Activated T-helper 1 cell treated with Interleukin-2 at 50 U/mL for 16 hours (primary cell): ENCODE measurements at places on chromosomes 2 and 18.
A peak's percentile ranks its signal among the peaks of the same experiment; 100 is the strongest.

DNA sequence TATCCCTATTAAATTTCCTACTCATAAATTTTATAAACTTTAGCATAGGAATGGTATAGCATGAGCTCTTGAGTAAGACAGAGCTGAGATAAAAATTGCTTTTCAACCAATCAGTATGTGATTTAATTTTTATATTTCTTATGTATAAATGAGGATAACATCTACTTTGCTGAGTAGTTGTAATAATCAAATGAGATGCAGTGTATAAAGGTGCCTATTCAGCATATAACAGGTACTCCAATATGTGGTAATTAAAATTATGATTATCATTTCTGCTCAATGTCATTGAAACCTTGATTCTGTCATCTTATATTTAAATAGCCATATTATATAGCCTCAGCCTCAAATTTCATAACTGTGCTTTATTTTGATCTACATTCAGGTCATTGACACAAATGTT, 700.4 kb upstream of the SLC8A1 start:
- DNase-seq: no peak

DNA sequence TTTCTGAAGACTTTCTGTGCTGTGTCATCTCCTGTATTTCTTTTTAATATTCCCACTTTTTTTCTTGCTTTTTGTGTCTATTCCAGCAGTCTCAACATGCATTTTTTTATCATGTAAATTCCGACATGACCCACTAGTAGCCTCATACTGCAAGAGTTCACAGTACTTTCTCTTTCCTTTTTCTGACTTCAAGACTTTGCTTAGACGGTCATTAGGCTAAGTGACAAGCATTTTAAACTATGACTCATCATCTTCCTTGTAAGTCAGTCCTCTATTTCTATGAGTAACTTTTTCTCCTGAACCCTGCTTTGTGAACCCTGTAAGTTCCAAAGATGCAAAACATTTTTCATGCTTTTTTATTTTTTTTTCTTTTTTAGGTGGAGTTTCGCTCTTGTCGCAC, 381.2 kb downstream of the TXNL1 start:
- DNase-seq: no peak

- DNase-seq: no peak
Observed at GRCh38 chr18:64379662-64380061, 230.8 kb upstream of the LINC00305 start.

DNA sequence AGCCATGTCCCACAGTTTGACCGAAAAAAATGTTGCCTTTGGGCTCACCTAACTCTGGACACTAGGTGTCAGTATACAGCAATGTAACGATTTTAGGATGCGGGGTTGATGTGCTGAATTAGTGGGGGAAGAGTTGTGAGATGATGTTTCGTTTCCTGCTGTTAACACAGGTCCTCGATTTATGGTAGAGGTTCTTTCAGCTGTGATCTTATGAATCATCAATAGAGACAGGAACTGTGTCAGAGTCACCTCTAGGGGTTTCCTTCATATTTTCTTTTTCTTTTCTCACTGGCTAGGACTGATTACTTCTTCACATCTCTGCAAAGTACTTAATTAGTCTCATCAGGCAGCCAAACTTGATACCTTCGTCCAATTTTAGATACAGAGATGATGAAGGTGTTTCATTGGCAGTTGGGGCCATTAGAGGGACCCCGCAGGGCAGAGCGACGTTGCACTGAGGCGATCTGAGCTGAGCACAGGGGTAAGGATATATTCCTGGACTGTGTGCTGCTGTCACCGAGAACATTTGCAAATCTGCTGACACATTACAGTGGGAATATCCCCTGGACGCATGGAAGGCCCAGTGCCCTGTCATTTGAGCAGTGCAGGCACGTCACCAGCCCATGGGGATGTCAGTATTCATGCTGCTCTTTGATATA, 10.2 kb upstream of the MMADHC start:
- peak; percentile 11 for DNase-seq

- DNase-seq: no peak
Observed at GRCh38 chr2:95030496-95030895, 5.0 kb downstream of the MAL start.

DNA sequence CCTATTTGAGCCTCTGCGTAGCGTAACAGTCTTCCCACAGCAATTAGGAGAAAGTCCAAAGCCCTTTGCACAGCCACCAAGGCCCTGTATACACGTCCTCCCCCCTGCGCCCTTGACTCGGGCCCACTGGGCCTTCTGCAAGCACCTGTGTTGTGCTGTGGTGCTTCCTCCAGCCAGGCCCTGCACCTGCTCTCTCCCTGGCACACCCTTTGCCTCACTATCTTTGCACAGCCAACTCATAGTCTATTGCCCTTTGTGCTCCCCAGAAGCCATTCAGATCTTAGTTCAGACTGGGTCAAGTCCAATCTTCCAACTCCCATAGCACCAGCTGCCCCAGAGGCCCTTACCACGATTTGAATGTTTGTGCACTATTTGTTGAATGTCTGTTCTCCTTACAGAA, 271.6 kb upstream of the MGAT5 start:
- no peak for DNase-seq

DNA sequence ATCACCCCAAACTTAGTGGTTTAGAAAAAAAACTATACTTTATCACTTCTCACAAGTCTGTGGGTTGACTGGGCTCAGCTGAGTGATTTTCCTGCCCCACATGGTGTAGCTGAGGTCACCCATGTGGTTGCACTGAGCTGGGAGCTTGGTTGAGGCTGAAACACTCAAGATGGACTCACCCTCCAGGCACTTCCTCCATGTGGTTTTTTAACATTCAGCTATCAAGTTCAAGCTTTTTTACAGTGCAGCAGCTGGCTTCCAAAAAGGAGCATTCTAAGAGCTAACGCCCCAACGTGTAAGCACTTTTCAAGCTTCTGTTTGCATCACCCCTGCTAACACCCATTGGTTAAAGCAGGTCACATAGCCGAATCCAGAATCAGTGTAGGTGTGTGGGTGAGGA, 105.9 kb upstream of the CREB1 start:
- no peak for DNase-seq

- no peak for DNase-seq
Observed at GRCh38 chr2:238120463-238121298, 17.8 kb upstream of the KLHL30 start.

- DNase-seq: no peak
Observed at GRCh38 chr18:26777351-26778053, 88.0 kb downstream of the AQP4 start.

- no peak for DNase-seq
Observed at GRCh38 chr18:74990563-74991081, 218.3 kb downstream of the PTGR3 start.

DNA sequence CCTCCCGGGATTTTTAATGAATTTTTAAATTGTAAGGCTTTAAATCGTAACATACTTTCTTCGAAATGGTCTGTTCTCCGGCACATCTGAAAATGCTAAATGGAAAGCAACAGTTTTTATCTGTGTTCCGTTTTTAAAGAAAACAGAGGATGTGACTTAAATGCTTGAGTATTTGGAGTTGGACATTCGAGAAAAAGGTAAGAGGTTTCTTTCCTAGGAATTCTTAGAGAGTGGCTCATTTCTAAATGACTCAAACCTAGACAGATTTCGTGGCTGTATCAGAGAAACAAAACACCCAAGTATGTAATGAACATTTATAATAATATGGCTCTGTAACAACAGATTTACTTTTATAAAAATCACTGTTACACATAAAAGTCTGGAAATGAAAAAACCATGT, 177.6 kb upstream of the CCDC68 start:
- no peak for DNase-seq

DNA sequence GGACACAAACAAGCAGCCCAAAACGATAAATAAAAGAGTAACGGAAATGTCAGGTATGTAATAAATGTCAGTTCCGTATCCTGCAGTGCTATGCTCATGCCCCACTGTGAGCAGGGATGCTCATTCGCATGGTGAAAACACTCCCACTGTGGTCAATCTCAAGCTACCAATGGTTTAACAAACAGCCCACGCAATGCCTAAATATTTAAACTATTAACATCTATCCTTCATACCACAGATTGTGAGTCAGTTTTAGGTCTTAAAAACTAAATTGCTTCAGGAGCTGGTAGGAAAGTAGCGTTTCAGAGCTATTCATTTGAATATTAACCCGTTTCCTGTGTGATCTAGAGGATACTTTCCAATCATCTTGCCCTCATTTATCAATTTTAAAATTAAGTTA, 207.4 kb downstream of the TCF4 start:
- no peak for DNase-seq
